ENCODE measurements at places on chromosomes 2 and 18. TPM values are rescaled to one million over a fixed set of nuclear protein-coding genes. Genes with fewer than 3 reads are reported as not detected.

GRCh38 chr2:99850084-99850710 is 292.2 kb downstream of the AFF3 start:
- no peak for DNase-seq

- DNase-seq: peak; percentile 32
These were observed 33.6 kb upstream of the PTMA start for GRCh38 chr2:231674587-231675338.

The TAF4B gene
- total RNA-seq: 4.7 TPM

- DNase-seq: no peak
These were observed 6.3 kb downstream of the PDCD1 start for GRCh38 chr2:241852116-241852980.

The FAM124B gene
- total RNA-seq: 7.8 TPM

- no peak for DNase-seq
These were observed 21.1 kb downstream of the KANSL3 start for GRCh38 chr2:96617012-96617411.

GRCh38 chr18:12783524-12783923 is 80.7 kb downstream of the PSMG2 start:
- DNase-seq: no peak

DNA sequence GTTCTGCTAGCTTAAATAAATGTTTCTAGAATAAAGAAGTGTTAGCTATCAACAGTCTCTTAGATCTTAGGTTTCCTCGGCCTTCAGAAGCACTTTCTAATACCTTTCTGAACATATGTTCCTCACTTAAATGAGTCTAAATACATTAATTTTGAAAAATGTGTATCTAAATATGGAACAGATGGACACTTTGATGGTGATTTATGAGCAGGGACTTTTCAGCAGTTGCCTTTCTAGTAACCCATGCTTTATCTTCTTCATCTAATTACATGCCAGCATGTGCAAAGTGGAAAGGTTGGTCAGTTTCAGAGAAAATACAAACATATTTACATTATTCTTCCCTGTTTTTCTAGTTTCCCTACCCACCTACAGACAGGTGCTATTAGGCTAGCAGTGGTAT is 797.0 kb upstream of the CHAC2 start:
- DNase-seq: no peak

- no peak for DNase-seq
These were observed 11.4 kb downstream of the SNED1 start for GRCh38 chr2:241009601-241010530.

DNA sequence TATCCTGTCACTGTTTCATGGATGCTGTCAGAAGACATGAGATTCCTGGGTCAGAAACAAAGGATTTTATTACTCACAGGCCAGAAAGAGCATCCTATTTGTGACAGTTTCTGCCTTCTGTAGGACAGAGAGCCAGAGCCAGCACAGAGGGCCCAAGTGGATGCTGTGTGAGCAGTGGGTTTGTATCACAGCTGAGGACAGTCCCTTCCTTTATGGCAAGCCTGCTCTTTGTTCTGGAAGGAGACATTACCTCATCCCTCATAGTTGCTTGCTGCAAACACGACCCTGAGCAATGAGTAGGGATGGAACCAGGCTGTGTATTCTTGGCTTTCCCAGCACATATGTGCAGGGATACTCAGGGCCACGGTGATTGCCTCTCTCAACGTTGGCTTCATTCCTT is 41.6 kb downstream of the ARHGEF4 start:
- peak; percentile 12 for DNase-seq

- DNase-seq: no peak
These were observed 49.2 kb downstream of the AAK1 start for GRCh38 chr2:69594341-69594740.

DNA sequence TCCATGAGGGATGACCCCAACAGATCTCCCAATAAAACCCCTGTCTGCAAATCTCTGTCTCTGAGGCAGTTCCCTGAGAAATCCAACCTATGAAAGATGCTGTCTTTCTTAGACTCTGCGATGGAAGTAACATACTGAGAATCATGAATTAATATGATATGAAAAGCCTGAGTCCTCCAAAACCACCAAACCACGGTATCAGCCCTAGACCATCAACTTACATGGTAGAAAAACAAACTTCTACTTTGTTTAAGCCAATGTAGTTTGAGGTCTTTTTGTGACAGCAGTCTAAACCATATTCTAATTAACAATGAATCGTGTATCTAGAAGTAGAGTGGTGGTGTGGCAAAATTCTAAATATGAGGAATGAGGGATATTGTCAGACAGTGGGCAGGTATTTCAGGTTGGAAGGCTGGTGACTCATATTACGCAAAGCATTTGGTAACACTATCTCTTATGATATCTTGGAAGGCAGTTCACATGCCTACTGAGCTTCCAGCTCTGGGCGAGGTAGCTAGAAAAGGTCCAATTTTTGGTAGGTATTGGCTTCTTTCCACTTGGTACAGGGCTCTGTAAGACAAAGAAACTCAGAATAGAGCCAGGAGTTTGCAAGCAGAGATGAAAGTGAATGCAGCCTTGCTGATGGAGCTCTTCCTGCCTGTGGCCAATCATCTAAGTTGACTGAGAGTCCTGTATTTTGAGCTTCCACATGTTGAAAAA is 215.8 kb downstream of the ZFP36L2 start:
- DNase-seq: no peak

- DNase-seq: no peak
These were observed 32.8 kb downstream of the SRBD1 start for GRCh38 chr2:45578056-45578843.

DNA sequence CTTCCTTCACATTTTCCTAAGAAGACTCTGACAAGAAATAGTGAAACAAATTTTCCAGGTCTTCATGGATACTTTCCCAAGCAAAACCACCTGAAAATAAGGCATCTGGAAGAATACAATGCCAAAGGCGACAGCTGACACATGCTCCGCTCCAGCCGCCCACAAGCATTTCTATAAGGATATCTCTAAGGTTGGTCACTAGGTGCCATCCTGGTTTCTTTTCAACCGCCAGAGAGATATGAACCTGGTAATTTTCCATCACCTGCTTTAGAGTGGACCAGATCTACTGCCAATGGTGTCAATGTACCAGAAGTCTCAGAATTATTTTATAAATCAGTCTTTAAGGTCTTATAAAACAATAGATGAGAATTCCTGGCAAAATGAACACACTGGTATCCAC is 97.2 kb downstream of the GAREM1 start:
- no peak for DNase-seq

DNA sequence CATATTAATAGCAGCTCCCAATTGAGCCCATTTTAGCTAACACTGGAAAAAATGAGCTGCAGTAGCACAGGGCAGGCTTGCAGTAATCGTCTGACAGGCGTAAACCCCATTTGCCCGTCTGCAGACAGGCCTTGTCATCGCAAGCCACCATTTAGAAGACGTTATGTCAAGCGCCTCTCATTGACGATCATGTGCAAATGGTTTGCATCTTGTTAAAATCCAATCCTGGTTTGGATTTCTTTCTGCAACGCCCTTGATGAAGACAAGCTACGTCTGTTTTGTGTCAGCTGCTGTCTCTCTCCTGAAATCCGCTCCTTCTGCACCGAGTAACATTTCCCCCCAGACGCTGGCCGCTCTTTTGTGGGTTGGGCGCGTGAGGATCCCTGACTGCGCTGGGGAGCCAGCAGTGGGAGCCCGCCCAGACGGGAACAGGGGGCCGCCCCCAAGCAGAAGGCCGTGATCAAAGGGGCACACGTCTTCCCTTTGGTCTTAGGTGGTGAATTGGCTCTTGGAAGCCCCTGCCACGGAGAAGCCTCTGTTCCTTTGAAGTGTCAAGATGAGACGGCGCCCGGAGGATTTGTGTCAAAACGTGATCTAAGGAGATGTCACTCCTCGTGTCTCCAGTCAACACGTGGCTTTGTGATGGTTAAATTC is 84.2 kb upstream of the GPC1 start:
- no peak for DNase-seq

DNA sequence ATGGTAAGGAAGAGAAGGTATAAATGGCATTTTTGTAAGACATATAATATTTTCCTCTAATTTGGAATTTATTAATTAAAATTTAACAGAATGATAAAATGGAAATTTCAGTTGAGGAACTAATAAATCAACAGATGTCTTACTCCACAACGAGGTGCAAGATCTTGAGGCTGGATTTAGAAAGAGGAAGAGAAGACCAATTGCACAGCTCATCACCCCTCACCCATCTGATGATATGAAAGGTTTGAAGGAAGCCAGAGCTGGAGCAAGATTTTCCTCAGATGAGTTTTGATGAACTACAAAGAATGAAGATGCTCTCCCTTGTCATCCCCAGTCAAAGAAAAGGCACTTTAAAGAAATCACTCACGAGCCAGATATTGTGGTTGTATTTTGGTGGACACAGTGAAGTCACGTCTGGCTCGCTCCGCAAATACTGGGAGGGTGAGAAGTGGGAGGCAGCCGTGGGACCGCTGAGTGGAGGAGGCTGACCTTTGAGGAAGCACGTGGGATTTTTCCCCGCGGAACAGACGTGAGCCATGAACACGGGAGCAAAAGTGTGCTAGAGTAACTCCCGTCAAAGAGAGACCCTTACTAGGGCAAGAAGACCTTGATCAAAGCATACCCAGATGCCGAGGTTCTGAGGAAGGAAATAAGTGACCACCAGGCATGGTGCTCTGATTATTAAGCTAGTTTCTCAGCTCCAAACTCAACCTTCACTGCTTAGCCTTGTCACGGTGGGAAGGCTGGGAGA is 511.4 kb downstream of the RNF144A start:
- no peak for DNase-seq

- no peak for DNase-seq
These were observed 293.9 kb downstream of the KIAA1328 start for GRCh38 chr18:37122877-37123276.

- no peak for DNase-seq
These were observed 15.4 kb downstream of the TMEM163 start for GRCh38 chr2:134703426-134703825.

- DNase-seq: no peak
These were observed 87.2 kb downstream of the LONRF2 start for GRCh38 chr2:100235098-100235497.

- no peak for DNase-seq
These were observed 316.4 kb downstream of the DSEL start for GRCh38 chr18:67199993-67200617.

- DNase-seq: no peak
These were observed 270.9 kb upstream of the SKOR2 start for GRCh38 chr18:47522359-47522758.

- no peak for DNase-seq
These were observed 44.9 kb upstream of the LONRF2 start for GRCh38 chr2:100367163-100367562.

GRCh38 chr2:23230885-23231284 is 154.1 kb upstream of the KLHL29 start:
- DNase-seq: no peak

GRCh38 chr2:192288295-192288694 is 93.6 kb upstream of the TMEFF2 start:
- no peak for DNase-seq

DNA sequence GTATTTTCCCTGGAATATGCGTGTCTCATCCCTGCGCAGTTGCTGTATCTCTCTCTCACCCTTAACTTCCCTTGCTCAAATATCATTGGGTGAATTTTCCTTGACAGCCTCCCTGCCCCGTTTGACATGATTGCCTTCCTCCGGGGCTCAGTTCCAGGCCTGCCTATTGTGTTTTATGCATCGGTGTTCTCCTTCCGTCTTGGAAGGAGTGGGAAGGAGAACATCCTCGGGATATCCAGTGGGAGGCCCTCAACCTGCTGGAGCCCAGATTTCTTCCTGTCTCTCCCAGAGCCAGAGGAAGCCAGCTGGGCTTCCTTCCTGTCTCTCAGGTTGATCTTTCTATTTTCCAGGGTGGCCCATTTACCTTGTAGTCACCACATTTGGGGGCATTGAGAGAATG is 434.7 kb upstream of the HS6ST1 start:
- no peak for DNase-seq

- DNase-seq: no peak
These were observed 1.4 kb upstream of the BCL2 start for GRCh38 chr18:63320975-63321265.

The LRRTM1 gene
- 11.9 TPM for total RNA-seq

The REG3G gene
- total RNA-seq: not detected

The RFTN2 gene
- 29.9 TPM for total RNA-seq

The SRD5A2 gene
- total RNA-seq: not detected

DNA sequence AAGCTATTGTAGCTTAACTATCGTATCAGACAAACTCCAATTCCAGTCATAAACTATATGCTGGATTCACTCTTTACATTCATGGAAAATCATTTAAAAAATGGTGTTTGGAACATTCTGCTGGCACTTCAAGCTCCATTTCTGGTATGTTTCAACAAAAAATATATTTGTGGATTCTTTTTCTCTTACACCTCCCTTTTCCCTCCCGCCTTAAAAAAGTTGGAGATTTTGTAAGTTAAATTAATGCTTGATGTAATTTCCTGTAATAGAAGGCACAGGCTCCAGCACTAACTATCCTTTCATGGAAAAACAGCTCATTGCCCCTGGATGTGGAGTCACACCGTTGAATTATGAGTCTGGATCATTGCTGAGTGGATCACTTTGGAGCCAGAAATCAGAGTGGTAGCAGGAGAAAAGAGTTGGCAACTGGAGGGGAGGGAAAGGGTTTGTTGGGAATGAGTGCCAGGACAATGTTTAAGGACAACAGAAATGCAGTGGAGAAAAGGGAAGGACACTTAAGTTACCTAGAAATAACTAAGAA is 102.8 kb downstream of the ICOS start:
- DNase-seq: no peak

- DNase-seq: no peak
These were observed 11.4 kb upstream of the RFX8 start for GRCh38 chr2:101486258-101486701.

GRCh38 chr18:13294309-13294708 is 75.7 kb downstream of the LDLRAD4 start:
- no peak for DNase-seq

The ANO7 gene
- 0.16 TPM for total RNA-seq

- no peak for DNase-seq
These were observed 8.0 kb upstream of the MYL1 start for GRCh38 chr2:210323003-210323402.

- no peak for DNase-seq
These were observed 17.5 kb upstream of the MAP3K20 start for GRCh38 chr2:173058097-173058496.

Measured in occipital lobe (tissue), 3 donors.